Amniotic epithelial cell (primary cell): ENCODE measurements at places on chromosomes 3 and 15.

DNA sequence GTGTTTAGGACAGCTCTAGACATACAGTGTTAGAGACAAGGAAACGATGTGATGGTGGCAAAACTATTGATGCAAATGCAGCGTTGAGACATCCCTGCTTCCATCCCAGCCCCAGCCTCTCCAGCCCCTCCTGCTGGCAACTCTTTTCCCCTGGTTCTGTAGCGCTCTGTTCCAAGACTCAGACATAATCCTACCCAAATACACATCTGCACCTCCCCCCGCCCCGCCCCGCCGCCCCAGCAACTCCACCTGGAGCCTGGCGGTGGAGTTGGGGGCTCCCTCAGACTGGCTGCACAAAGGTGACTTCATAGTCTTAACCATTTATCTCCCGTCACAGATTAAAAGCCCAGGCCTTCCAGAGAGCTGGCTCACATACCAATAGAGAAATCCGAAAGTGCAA, 7.2 kb upstream of the SEC22A start:
- peak; percentile 29 for DNase-seq

DNA sequence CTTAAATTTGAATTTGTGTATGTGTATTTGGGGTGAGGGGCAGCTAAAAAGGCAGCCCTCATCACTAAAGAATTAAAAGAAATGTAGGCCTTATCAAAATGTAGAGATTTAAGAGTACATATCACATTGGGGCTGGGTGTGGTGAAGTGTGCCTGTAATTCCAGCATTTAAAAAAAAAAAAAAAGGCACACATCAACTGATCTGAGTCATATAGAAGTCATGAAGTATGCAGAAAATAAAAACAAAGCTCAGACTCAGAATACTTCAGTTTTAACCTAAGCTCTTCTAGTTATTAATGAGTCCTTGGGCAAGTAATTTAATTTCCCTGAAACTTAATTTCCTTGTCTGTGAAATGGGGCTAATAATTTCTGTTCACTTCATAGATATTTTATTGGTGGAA, 31.6 kb downstream of the SLC24A1 start:
- DNase-seq = peak; percentile 46

DNA sequence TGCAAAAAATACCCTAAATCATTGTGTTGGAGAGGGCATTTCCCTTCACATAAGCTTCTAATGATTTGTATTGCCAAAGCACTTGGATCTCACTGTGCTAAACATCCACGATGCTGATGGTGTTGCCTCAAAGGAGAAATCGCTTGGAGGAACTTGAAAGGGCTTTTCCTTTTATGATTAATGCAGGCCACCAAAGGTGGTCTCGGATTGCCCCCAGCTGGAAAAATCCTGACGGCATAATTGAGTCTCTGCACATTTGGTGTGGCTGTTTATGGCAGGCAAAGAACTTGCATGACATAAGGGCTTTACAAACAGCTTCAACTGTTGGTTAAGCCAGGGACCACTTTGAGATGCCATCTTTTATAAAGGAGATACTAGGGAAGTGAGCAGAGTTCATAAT, 664.0 kb upstream of the ADAMTS9 start:
- DNase-seq = no peak

DNA sequence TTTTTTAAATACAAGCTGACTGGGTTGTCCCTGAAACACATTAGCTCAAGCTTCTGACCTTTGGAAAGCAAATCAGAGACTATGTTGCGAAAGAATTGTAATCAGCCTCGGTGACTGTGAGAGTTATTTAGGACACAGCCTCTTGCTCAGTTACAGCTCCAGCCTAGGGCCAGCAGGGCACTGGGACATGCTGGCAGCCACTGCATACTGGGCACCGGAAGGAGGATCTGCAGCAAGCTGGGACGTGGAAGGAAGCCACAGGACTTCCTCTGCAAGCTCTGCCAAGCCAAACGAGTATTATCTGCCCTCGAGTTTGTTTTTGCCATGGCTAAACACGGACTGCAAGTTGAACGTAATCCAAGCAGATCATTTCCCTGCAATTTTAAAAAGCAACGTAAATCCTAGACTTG, 24.4 kb upstream of the COPG1 start:
- DNase-seq = peak; percentile 78

DNA sequence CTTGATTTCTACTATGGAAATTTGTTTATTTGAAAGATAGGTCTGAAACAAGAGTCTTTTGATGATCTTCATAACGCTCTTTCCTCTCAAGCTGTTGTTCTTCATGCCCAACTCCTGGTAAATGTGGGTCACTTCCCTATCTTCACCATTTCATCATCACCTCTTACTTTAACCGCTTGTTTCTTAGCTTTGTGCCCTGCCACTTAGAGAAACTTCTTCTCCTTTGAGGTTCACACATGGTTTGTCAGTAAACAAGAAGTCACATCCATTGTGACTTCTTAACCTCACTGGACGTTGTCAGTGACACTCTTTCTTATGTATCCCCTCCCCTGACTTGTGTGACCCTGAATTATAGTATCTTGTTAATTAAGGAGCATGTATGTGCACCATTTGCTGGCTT, 16.9 kb upstream of the P2RY13 start:
- DNase-seq = no peak

DNA sequence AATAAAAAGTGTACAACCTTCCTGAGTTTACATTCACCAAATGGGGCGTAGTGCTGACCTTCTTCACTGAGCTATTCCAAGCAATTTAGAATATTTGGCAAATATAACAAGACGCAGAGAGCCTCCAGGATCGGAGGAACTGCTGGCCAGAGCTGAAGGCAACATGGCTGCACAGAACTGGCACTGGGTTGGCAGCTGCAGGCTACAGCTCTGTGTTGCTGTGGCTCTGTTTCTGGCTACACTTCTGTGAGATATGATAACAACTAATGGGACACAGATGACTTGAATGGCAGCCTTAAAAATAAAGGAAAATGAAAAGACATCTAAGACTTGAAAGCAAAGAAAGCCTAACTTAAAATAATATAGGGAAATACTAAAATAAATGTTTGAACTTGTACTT, 10.8 kb upstream of the SLC6A20 start:
- DNase-seq = no peak
